ENCODE measurements at places on chromosomes 5 and 9. TPM values are rescaled to one million over a fixed set of nuclear protein-coding genes. Genes with fewer than 3 reads are reported as not detected.

The HAPLN1 gene
- 2.3 TPM for total RNA-seq

DNA sequence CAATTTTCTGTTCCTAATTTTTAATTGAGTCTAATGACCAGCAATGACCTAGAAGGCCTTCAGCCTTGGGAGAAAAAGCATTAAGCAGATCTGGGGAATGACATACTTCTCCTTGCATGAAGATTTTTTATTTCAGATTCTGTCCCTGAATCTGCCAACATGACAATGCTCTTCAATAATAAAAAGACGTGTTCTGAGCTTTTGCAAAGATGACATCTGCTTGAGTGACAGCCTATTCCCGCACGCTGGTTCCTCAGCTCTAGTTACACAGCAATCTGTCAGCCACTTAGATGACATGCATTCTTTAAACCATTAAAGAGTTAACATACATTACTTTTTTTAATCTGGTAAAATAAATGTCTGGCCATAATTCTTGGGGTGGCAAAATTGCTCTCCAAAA, 129.3 kb upstream of the CDH6 start:
- no peak for DNase-seq

- no peak for DNase-seq
Measured at GRCh38 chr5:142915038-142915437, 144.9 kb downstream of the ARHGAP26 start.

- no peak for DNase-seq
Measured at GRCh38 chr5:122753500-122753899, 21.4 kb upstream of the SNX2 start.

- no peak for DNase-seq
Measured at GRCh38 chr5:14373685-14374084, 207.9 kb upstream of the OTULINL start.

The PCDHB3 gene
- total RNA-seq = 6.7 TPM

The BTNL8 gene
- 0.22 TPM for total RNA-seq

DNA sequence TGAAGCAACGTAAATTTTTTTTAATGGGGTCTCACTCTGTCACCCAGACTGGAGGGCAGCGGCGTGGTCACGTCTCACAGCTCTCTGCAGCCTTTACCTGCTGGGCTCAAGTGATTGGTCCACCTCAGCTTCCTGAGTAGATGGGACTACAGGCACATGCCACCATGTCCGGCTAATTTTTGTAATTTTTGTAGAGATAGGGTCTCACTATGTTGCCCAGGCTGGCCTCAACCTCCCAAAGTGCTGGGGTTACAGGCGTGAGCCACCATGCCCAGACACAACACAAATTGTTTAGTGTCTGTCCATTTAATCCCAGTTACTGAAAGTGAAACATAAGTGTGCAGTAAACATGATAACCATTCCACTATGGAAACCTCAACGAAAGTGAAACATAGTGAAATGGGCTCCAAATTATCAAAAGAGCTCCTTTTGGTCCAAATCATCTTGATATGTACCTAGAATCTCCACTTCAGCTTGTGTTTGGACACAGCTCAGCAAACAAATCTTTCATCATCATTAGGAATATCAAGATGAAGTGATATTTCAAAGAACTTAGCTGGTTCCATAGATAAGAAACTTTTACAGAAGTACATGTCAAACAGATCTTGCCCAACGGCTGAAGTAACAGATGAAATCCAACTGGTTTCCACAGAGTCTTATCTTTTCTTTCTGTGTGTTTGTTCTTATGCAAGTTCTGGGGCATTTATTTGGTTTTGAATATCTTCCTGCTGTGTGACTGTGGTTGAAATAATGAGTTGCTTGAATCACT, 41.2 kb upstream of the PLPP1 start:
- no peak for DNase-seq

The ARSI gene
- total RNA-seq = 4.2 TPM

DNA sequence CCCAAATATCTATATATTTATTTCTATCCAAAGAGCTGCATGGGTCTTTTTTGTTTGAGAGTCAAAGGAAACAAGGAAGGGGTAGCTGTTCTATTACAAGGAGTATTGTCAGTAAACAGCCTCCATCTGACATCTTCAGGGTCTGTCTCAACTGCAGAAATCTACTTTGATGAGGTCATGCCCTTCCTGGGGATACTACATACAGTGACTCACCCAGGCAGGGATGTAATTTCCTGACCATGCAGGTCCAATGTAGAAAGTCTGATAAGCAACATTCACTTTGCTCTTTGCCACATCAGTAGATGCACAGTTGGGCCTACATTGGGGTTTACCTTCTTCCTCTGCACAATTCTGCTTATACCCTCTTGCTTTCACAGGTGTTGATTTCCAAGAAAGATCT, 165.5 kb downstream of the TLR4 start:
- DNase-seq = no peak

DNA sequence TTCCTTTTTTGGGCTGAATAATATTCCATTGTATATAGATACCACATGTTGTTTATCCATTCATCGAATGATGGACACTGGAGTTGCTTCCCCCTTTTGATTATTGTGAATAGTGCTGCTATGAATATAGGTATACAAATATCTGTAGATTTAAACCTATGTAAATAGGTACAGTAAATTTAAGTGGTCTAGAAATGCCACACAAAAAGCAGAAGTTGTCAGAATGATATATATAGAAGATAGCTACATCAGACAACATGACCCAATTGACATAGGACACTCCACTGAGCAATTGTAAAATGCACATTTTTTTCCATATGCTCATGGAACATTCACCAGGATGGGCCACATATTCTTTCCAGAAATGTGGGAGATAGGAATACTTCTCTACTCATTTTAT, 77.6 kb downstream of the SMIM15 start:
- DNase-seq = no peak

GRCh38 chr5:40378396-40379177, 301.1 kb upstream of the PTGER4 start:
- DNase-seq = no peak

The ANKS6 gene
- total RNA-seq = 44.3 TPM

DNA sequence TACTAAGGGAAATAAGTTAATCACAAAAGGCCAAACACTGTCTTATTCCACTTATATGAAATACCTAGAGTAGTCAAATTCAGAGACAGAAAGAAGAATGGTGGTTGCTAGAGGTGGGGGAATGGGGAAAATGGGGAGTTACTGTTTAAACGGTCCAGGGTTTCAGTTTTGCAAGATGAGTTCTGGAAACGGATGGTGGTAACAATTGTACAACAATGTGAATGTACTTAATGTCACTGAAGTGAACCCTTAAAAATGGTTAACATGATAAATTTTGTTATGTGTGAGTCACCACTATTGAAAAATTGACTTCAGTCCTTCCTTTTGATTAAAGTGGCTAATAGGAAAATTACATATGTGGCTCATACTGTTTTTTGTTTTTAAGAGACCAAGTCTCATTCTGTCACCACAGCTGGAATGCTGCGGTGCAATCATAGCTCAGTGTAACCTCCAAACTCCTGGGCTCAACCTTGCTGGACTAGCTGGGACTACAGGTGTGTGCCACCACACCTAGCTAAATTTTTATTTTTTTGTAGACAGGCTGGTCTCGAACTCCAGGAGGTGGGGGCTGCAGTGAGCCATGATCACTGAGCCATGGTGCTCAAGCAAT, 8.7 kb downstream of the UBQLN1 start:
- DNase-seq = no peak

The SH3PXD2B gene
- total RNA-seq = 46.3 TPM

DNA sequence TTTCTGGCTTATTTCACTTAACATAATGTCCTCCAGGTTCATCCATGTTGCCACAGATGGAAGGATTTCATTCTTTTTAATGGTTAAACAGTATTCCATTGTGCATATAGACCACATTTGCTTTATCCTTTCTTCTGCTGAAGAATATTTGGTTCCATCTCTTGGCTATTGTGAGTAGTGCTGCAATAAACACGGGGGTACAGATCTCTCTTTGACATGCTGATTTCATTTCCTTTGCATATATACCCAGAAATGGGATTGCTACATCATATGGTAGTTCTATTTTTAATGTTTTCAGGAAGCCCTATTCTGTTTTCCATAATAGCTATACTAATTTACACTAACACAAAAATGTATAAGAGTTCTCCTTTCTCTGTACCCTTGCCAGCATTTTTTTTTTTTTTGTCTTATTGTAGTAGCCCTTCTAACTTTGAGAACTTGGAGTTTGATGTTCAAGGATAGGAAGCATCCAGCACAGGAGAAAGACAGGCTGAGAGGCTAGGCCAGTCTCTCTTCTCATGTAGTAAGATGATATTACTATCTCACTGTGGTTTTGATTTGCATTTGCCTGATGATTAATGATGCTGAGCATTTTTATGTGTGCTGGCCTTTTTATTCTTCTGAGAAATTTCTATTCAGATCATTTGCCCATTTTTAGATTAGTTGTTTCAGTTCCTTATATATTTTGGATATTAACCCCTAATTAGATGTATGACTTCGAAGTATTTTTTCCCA, 592.2 kb upstream of the ZNF608 start:
- DNase-seq = no peak

The FAXDC2 gene
- 7.3 TPM for total RNA-seq

GRCh38 chr5:50963971-50964745, 297.7 kb downstream of the PARP8 start:
- DNase-seq = peak; percentile 52

GRCh38 chr5:7533941-7534340, 138.0 kb downstream of the ADCY2 start:
- no peak for DNase-seq

The FGFR4 gene
- total RNA-seq = 8.2 TPM

The PCA3 gene
- 0.30 TPM for total RNA-seq

DNA sequence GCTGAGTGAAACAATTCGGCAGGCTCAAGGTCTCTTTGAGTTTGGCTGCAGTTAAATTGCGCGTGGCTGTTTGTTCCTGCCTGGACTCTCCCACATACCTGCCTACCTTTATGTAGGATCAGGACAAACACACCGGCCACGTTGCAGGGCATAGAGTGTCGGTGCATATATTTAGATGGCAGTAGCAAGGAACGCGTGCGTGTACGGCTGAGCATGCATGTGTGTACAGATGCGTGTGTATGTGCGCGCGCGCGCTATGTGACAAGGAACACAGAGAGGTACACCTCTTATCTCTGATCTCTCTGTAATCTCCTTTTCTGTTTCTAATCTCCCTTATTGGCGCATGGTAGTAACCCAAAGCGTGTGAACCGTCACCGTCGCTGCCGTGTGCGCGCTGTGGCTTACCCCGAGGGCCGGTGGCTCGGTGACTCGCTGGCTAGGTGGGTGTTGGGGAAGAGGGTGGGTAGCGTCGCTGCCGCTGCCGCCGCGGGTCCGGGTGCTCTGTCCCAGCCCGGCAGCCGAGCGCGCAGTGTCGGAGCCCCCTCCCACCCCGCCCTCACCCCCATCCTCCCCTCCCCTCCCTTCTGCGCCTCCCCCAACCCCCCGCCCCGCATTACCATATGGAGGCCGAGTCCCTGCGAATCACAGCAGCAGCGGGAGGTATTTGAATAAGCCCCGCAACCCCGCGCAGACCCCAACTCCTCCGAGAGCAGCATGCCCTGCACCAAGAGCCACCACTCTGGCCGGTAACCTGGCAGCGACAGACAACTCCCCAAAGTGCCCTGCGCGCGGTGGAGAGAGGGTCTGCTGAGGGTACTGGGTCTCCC, 204.8 kb downstream of the MEF2C start:
- peak; percentile 71 for DNase-seq

The SLC23A1 gene
- total RNA-seq = not detected

The PTTG1 gene
- 425 TPM for total RNA-seq

The CARD9 gene
- not detected for total RNA-seq

The BAAT gene
- total RNA-seq = 0.09 TPM

The ANKRD55 gene
- not detected for total RNA-seq

The TMOD1 gene
- total RNA-seq = 0.15 TPM

- no peak for DNase-seq
Measured at GRCh38 chr9:89889865-89890264, 285.1 kb downstream of the GADD45G start.

- no peak for DNase-seq
Measured at GRCh38 chr5:107776506-107776905, 105.8 kb upstream of the EFNA5 start.

DNA sequence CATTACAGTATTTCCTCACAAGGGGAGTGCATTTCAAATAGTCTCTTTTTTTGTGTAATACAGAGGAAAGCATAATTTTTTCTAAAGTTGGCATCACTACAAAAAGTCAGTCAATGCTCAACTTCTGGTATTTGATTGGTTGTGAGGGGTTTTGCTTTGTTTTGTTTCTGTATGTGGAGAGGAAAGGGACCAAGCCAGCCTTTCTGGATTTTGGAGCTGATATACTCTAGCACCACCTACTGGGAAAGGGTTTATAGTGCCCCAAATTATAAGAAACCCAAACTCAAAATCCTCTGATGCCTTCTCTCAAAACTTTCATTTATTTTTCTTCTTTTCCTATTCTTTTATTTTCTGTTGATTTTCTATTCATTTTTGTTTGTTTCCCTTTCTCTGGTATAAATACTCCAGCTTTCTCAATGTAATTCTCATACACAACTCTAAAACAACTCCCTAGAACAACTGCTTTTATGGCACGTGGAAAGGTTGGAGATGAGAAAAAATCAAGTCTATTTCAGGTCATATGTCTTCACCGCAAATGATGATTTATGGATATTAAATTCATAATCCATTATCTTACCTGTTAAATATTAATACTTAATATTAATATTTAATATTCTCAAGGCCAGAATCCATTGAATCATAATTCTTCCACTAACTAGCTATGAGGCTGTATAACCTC, 69.5 kb upstream of the ANXA1 start:
- DNase-seq = peak; percentile 72

GRCh38 chr5:133531594-133531993, 80.7 kb downstream of the FSTL4 start:
- DNase-seq = no peak

GRCh38 chr9:98983295-98984268, 39.9 kb downstream of the COL15A1 start:
- no peak for DNase-seq

GRCh38 chr5:83097689-83098231, 20.4 kb downstream of the XRCC4 start:
- DNase-seq = no peak

DNA sequence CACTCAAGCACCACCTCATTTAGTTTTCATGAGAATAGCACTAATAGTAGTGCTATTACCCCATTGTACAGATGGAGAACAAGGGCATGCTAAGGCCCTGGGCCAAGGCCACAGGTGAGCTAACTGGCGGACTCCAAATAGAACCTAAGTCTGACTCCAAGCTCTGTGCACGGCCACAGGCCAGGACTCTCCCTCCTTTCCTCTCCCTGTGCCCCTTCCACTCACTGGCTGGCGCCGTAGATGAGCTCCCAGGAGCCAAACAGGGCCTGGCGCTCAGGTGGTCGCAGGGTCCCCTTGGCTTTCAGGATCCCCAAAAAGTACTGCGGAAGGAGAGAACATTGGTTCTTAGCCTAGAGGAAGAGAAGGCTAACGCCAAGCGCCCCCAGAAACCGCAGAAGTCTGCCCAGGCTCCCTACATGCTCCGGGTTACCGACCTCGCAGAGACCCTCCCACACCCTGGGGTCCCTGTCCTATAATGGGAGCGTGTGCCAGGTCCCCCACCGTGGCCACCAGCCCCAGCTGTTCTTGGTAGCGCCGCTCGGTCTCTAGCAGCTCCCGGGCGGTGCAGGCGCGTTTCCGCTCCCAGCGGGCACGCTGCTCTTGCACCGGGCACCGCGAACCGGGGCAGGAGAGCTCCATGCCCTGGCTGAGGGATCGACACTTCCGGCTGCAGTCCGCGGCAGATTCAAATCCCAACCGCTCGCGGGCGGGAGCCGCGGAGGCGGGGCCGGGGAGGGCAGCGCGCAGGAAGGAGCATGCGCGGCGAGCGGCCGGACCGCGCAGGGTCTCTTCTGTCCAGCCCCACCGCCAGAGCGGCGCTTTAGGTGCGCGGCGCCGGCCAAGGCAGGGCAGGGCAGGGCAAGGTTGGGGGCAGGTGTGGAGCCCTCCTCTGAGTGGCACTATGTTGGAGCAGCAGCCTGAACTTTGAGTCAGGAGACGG, at the start of gene ARHGEF39:
Gene ARHGEF39, minus strand, starts transcription at position 665 of the 940 bp plus-strand sequence. Its CDS starts 26 bp downstream, at position 639.
- DNase-seq = peak; percentile 94

- peak; percentile 82 for DNase-seq
Measured at GRCh38 chr5:84382363-84383295, 2.1 kb downstream of the EDIL3 start.
